Osteoblast (primary cell): ENCODE measurements at places on chromosomes 5 and 9. TPM values are rescaled to one million over a fixed set of nuclear protein-coding genes. Genes with fewer than 3 reads are reported as not detected.

- DNase-seq = no peak
Observed at GRCh38 chr9:104606152-104606551, 725 bp upstream of the OR13C2 start.

DNA sequence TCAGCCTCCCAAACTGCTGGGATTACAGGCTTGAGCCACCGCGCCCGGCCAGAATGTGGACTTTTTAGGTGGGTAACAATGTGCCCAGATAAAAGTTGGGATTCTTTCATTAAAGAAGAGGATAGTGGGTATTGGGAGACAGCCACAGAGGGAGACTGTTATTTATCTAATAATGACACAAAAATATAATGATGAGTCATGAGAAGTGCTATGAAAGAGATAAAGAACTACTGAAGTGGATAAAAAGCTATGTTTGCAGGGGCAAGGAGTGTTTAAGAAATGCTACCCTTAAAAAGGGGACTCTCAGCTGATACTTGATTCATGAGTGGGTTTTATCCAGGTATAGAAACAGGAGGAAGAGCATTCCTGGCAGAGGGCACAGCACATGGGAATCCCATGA is 143.6 kb upstream of the ERCC6L2 start:
- no peak for DNase-seq

DNA sequence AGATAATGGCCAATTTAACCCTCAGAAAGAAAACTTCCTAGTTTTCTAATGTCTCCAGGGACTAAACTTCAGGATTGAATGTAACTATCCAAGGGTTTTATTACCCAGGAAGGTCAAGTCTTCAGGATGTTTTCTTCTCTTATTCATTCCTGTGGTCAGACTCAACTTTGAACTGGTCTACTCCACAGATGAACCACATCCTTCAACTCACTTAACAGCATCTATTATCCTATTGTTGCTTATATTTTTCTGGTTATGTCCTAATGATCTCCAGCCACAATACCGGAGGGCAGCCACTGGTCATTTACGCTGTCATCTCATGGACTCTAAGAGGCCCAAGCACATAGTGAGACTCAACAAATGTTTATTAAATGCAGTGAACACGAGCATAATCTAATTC is 47.2 kb upstream of the LIFR start:
- DNase-seq = no peak

GRCh38 chr5:79576606-79577289 is 35.5 kb upstream of the TENT2 start:
- DNase-seq = peak; percentile 73

GRCh38 chr5:42949348-42950115 is 90.6 kb downstream of the ANXA2R start:
- peak; percentile 94 for DNase-seq

GRCh38 chr9:134502809-134503211 is 138.8 kb upstream of the COL5A1 start:
- peak; percentile 100 for DNase-seq

- DNase-seq = peak; percentile 17
Observed at GRCh38 chr9:81174023-81174422, 515.3 kb downstream of the TLE1 start.

RANBP17 gene
- total RNA-seq = 4.0 and 5.0 TPM in 2 replicates

FAM81B gene
- not detected in 2 replicates for total RNA-seq

CDO1 gene
- 8.0 and 8.3 TPM in 2 replicates for total RNA-seq
